Chondrocyte (in vitro differentiated cells): ENCODE measurements at places on chromosomes 5 and 9. TPM values are rescaled to one million over a fixed set of nuclear protein-coding genes. Genes with fewer than 3 reads are reported as not detected.

DNA sequence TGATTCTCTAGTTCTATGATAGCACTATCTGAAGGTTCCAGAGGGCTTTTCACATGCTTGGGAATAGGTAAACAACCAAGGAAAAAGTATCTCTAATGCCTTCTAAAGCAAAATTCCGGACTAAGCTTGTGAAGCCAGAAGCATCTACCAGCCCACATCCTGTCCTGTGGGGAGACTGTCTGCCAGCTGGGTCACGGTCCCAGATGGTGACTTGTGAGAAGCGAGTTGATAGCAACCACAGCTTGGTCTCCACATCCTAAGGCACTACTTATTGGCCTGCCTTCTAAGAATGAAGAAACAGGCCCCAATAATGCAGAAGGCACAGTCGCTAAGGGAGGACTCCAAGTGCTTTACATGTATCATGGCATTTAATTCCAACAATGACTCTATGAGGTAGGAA lies 184.1 kb upstream of the ADRA1B start:
- DNase-seq, result no peak

DNA sequence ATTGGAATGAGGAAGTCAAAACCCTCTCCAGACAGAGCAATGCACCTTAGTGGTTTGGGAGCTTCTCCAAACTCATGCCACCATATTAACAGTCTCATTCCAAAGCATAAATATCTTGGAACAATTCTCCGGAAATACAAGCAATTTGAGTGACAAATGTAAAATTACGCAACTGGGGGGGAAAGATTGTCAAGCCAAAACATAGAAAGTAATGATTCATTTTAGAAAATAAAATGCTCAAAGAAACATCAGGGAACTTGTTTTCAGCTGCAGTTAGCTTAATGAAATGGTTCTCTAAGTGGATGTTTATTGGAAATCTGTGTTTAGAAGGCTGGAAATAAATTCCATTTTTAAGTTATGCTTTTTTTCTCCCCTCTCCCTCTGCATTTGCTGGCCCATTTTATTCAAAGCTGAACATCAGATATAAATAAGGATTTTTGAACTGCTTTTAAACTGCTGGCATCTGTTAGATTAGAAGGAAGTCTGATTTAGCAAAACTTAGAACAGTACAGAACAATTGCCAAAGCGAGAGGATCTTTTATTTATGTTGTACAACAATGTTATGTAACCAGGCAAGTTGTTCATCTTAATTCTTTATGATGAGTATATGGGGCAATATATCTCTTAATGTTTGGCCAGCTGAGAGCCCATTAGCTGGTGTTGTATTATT lies 551.9 kb downstream of the PRELID2 start:
- DNase-seq, result no peak

Gene NOXA1
- total RNA-seq, result 0.97 to 2.5 TPM (median 2.0 TPM) in 3 replicates

Gene TMC1
- not detected in 3 replicates for total RNA-seq

Gene SPINK5
- total RNA-seq, result 2.0 to 3.2 TPM (median 2.4 TPM) in 3 replicates

GRCh38 chr5:74322191-74322590 lies 318.3 kb downstream of the ENC1 start:
- DNase-seq, result no peak

- DNase-seq, result no peak
These were observed 50.1 kb upstream of the GLRX start for GRCh38 chr5:95872346-95873268.

DNA sequence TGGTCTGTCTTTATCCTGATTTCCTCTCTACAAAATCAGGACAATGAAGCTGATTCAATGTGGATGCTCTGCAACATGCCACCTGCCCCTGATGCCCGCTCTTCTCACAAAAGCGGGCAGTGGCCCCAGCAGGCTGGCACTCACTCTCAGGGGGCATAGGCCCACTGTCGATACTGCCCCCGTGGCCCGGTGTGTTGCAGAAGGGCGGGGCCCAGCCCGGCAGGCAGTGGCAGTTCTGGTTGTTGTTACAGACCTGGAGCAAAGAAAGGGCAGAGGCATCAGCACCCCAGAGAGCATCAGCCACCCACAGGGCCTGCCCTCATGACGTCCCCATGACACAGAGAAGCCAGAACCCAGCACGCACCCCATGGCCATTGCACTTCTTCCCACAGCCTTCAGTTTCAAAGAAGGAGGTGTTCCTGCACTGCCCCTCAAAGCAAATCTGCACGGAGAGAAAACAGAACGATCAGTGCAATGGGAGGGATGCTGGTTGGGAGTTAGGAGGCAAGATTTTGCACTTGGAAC lies 31.5 kb downstream of the NIPAL4 start:
- no peak for DNase-seq

DNA sequence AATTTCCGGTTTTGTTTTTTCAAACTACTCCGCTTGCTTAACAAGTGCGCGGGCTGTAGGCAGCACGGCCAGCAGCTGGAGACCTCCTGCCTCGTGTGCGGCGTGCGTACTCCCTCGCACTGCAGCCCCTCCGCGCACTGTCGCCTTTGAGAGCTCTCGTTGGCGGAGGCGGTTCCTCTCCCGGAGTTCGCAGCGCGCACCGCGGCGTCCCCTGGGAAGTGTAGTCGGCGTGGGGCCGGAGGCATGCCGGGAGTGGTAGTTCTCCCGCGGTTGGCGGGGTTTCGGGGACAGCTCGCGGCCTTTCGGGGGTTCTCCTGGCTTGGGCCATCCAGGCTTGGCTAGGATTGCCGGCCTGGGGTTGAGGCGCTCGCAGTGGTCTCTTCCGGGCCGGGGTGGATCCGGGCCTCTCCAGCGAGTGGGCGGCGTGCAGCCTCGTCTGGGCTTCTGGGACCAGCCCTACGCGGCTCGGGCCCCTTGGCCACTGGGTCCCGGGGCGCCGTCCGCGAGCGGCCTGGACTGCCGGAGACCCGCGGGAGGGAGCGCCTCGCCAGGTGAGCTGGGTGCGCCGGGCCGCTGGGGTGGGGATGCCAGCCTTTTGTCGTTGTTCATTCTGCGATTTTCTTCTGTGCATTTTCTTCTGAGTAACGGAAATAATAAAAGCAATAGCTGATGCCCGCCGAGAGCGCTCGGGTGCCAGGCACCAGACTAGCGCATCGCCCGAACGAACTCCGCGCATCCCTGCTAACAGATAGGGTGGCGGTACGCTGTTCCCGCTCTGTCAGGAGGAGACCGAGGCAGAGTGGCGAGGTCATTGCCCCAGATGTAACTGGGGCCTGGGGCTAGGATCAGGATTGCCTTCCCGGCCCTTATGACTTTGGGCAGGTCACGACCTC lies at the start of gene ZNF354C:
Gene ZNF354C, plus strand, starts transcription at position 258 of the 893 bp plus-strand sequence. CDS start 1,696 bp downstream, outside the sequence.
- peak; percentile 95 for DNase-seq

Gene INSL6
- not detected in 3 replicates for total RNA-seq

- no peak for DNase-seq
These were observed 656.3 kb upstream of the FAM174A start for GRCh38 chr5:99878830-99879229.

DNA sequence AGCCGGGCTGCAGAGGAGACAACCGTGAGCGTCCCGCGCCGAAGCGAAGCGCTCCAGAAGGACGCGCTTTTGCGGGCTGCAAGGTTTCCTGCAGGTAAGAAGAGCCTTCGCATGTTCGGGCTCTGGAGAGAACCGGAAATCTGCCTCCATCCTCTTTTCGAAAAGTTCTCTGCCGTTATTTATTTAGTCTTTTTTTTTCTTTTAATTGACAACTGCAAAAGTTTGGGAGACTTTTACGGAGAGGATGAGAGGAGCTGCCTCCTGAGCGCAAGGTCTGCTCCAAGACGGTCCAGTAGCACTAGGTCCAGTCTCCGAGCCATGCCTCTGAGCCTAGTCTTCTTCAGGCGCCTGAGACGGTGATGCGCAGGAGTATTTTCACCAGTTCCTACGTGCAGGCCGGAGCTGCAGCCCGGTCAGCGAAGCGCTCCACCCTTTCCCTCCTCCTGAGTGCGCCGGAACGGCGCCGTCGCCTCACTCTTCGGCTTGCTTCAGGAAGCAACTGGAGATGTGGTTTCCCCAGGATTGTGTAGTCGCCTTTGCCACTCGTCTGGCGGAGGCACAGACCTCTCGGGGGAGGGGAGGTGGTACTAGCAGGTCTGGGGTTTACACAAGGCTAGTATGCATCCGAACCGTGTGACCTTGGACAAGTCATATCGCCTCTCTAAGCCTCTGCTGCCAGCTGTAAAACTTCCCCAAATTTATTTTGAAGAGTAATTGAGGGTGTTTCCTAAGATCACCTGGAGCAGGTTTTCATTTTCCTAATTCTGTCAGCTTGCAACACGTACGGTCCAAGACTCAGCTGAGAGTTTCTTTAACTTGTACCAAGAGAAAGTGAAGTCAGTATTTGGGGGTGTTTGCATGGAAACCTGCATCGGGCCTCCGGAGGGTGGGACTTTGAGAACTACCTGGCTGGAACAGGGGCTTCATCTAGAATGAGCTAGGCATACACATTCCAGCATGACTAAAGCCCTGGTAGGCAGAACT lies 4.5 kb downstream of the POU4F3 start:
- DNase-seq, result no peak

- no peak for DNase-seq
These were observed 434.7 kb upstream of the DMAC1 start for GRCh38 chr9:8234316-8234715.

GRCh38 chr5:15261269-15261995 lies 238.5 kb upstream of the FBXL7 start:
- no peak for DNase-seq

GRCh38 chr9:109934136-109934856 lies 154.3 kb downstream of the PALM2AKAP2 start:
- DNase-seq, result no peak

GRCh38 chr9:132011896-132012295 lies 67.8 kb downstream of the MED27 start:
- no peak for DNase-seq

GRCh38 chr5:181159286-181160151 lies 12.1 kb downstream of the OR2V2 start:
- DNase-seq, result no peak

Gene SHC3
- 0.10 to 0.64 TPM (median 0.30 TPM) in 3 replicates for total RNA-seq

DNA sequence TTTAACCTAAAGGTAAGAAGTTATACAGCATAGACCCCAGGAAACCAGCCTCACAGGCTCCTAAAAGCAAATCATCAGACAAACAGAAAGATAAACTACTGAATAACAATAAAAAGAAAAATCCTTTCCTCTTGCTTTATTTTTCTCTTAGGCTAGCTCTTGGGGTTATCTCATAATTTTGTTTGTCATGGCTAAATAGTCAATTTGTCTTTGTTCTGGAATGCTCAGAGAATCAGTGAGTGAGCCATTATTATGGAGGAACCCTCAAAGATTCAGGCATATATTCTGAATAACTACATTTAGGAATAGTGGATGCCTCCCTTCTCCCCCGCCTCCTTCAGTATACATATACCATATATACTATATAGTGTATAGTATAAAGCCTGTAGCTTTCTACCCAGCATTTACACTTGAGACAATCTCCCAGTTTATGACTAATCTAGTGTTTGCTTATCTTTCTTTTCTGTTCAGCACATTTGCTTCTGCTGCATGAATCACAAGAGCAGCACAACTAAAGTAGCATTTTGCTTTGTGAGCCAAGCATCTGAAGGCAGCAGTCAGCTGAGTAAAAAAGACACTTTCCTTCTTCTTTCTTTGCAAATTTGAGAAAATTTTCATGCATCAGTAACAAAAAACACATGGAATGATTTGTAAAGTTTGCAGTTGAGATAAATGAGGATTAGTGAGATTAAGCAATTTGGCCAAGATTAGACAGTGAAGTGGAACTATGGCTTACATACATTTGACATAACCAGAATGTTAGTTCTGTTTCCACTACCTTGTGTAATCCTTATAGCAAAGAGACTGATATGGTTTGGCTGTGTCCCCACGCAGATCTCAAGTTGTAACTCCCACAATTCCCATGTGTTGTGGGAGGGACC lies 45.3 kb upstream of the PPP3R2 start:
- DNase-seq, result no peak

Gene OR1J2
- not detected in 3 replicates for total RNA-seq

- DNase-seq, result no peak
These were observed 109.9 kb downstream of the TMEM174 start for GRCh38 chr5:73282923-73283322.

Gene SPATA31E1
- total RNA-seq, result not detected in 3 replicates

Gene ARL14EPL
- not detected in 3 replicates for total RNA-seq

DNA sequence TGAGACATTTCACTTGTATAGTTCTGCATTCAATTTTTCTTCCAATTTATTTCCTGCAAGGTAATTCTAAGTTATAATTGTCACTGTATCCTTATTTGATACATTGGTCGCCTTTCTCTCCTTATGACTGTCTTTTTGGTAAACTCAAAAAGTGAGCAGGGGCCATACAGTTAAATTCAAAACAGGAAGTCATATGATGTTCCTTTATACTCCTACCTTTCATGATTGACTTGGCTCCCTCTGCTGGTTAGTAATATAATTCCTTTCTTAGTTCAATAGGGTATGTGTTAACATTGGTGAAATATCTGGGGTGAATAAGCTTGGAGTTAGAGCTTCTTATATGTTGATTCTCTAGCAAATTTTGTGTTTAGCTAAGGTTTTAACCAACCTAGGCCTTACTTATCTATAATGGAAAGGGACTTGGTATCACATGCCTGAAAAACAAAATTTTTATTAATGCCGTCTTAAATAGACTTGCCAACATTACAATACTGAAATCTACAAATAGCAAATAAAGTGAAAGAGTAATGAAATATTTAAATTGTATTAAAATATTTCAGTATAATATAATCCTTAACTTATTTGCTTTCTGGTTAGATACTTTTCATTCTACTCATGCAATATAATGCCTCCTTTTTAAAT lies 6.0 kb upstream of the NIPBL start:
- no peak for DNase-seq

DNA sequence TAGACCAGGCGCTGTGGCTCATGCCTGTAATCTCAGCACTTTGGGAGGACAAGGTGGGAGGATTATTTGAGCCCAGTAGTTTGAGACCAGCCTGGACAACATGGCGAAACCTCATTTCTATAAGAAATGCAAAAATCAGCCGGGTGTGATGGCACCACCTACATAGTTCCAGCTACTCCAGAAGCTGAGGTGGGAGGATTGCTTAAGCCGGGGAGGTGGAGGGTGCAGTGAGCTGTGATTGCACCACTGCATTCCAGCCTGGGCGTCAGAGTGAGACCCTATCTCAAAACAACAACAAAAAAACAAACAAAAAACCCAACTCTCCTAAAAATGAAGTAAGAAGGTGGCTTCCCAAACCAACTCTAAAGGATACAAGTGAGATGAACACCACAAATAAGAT lies 23.0 kb downstream of the IARS1 start:
- no peak for DNase-seq

DNA sequence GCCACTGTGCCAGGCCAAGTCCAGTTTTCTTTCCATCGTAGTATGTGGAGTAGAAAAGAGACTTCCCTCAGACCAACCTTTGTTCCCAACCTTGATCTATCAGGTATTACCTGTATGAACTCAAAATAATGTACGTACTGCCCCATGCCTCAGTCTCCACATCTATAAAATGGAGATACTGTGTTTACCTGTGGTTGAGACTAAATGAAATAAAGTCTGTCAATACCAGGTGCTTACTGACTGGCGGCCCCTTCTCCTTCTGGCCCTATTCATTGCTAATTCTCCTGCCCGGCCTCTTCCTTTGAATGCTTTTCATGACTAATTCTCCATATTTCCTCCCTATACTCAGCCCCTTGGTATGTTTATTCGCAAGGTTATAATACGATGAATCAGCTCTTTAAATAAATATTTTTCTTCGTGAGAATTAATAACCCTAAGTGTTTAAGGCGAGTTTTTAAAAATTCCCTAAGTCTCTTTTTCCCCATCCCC lies 89.6 kb upstream of the BASP1 start:
- no peak for DNase-seq

- DNase-seq, result no peak
These were observed 33.4 kb downstream of the CREBRF start for GRCh38 chr5:173089581-173089980.

- DNase-seq, result no peak
These were observed 97.3 kb downstream of the ZNF462 start for GRCh38 chr9:106960258-106960657.

GRCh38 chr5:164498438-164498837 lies 993.0 kb downstream of the MAT2B start:
- DNase-seq, result no peak

GRCh38 chr5:141605523-141606277 lies 13.1 kb downstream of the DIAPH1 start:
- DNase-seq, result no peak
